Naive thymus-derived CD4-positive, alpha-beta T cell (primary cell): ENCODE measurements at places on chromosomes 6 and 20.

GRCh38 chr6:41586252-41587007 is 40.2 kb downstream of the FOXP4 start:
- no peak for DNase-seq

- DNase-seq, result peak; percentile 28
These were observed 36.4 kb downstream of the HLA-DPB1 start for GRCh38 chr6:33112148-33112547.

DNA sequence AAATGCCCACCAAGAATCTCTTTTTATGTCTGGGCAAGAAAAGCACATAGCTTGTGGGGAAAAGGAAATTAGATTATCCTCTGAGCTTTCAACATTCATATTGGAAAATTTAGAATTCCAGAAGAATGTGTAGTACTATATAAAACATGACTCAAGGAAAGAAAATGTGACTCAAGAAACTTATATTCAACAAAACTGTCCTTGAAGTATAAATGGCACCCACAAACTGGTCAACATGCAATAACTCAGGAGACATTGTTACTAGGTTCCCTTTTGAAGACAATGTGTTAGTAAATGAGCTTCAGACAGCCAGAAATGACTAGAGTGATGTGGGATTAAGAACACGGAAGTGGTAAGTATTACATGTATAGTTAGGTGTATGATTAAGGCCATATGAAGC is 26.1 kb upstream of the TINAG start:
- no peak for DNase-seq

DNA sequence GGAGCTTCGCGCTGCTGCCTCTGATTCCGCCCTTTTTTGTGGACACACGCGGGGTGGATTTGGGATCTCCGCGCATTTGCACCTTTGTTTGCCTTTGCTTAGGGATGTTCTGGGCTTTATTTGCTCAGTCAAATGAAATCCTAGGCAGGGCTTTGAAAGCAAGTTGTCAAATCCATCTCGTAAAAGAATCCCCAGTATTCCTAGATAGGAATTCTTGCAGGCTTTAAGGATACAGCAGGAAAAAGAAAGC is 453 bp downstream of the CEP57L1 start:
- DNase-seq, result no peak

- DNase-seq, result no peak
These were observed 95.0 kb downstream of the DST start for GRCh38 chr6:56547687-56548086.
